ENCODE measurements at places on chromosomes 11 and 22.

DNA sequence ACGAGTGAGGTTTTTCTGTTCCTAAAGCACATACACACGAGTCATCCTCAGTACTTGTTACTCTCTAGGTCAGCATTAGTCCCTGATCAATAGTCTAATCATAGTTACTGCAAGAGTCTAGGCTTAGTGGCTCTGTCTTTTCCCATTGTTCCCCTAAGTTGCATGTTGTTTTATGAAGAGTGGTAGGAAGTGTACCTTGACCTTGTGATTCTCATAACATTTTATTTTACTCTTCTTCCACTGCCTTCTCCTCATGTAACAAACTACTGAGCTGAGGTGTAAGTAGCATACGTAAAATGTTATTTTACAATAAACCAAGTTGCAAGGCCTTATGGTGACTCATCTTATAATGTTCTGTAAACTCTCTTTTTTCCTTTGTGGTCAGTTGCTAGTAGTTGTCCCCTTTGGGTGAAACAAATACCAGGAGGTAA is 15.0 kb downstream of the METTL15 start:
- DNase-seq = no peak

GRCh38 chr11:61551634-61552033 is 29.2 kb downstream of the SYT7 start:
- peak; percentile 90 for DNase-seq

DNA sequence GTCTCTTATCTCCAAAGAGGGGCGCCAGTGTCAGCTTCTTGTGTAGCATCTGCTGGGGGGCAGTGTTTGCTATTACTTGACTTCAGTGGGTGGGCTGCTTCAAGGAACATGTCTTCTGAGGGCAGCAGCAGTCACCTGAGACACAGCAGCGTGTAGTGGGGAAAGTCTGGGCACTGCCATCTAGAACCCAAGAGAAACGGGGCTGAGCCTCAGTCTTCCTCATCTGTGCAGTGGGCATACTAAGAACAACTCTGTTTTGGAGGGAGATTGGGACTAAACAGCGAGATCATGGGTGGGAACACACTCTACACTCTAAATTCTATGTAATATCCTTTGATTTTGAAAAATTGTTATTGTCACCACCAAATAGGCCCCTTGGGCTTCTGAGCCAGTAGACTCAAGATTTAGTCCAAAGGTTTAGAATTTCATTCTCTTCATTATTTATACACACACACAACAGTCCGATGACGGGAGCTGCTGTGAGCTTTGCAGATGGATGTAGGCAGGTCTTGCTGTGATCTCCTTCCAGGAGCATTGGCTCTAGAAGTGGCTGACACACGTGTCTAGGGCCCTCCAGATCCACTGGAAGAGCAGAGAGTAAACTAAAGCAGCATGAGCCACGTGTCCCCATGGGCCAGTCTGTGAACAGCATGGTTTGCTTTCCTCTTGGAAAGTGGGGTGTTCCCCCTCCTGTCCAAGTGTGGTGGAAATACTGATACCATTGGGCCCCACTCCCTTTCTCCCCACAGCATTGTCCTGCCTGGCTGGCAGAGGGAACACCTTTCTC is 51.8 kb downstream of the TRAF6 start:
- DNase-seq = no peak

- no peak for DNase-seq
Measured at GRCh38 chr22:24873226-24873625, 67.2 kb downstream of the SGSM1 start.

- DNase-seq = no peak
Measured at GRCh38 chr11:74784726-74785125, 36.1 kb downstream of the RNF169 start.
